M059J (cell line): ENCODE measurements at places on chromosomes 7 and 10.

GRCh38 chr10:106582291-106582690 lies 582.2 kb downstream of the SORCS1 start:
- peak; percentile 50 for DNase-seq

- no peak for DNase-seq
Measured at GRCh38 chr10:58795560-58795959, 282.9 kb downstream of the BICC1 start.

DNA sequence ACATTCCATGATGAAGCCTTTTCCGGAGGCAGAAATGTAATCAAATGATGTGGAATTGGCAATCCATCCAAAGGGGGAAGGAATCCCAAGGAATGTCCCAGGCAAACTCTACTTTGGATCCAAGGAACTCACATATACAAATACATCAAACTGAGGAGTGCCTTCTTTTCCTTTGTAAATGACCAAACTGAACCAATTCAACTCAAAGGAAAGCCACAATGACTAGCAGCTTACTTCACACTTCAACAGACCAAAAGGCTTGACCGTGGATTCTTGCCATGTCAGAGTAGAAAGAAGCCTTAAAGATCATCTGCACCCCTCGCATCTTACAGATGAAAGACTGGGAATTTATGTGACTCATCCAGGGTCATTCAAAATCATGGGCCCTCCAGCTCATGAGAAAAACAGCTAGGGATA lies 79.7 kb upstream of the MACROH2A2 start:
- peak; percentile 17 for DNase-seq

- DNase-seq, result no peak
Measured at GRCh38 chr10:71069909-71070666, 142.3 kb upstream of the UNC5B start.

DNA sequence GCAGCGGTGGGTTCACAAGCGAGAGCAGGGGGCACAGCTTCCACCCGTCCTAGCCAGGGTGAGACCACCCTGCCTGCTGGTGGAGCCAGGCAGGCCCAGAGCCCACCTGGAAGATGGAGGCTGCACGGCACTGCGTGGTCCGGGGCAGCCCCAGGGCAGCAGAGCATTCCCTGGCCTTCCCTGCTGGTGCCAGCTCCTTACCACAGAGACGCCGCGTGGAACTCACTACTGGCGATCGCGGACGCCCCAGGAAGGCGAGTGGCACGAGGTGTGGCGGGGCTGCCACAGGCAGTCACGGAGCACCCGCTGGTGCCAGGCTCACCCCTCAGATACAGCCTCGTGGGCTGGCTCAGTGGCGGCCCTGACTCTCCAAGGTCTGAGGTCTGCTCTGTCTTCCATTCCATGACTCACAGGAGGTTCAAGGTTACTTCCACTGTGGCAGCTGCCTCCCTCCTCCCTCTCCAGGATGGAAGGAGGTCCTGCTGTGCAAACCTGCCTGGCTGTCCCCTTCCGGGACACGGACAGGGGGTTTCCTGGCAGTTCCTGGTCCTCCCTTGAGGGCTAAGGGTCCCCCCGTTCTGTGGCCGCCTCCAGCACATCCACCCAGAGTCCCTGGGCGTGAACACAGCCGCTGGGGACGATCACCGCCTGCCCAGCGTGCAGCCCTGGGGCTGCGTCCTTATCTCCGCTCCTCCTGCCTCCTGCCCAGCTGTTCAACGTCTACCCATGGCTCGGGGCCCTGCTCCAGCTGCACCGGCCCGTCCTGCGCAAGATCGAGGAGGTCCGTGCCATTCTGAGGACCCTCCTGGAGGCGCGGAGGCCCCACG lies 3.1 kb downstream of the CYP2W1 start:
- DNase-seq, result peak; percentile 73

DNA sequence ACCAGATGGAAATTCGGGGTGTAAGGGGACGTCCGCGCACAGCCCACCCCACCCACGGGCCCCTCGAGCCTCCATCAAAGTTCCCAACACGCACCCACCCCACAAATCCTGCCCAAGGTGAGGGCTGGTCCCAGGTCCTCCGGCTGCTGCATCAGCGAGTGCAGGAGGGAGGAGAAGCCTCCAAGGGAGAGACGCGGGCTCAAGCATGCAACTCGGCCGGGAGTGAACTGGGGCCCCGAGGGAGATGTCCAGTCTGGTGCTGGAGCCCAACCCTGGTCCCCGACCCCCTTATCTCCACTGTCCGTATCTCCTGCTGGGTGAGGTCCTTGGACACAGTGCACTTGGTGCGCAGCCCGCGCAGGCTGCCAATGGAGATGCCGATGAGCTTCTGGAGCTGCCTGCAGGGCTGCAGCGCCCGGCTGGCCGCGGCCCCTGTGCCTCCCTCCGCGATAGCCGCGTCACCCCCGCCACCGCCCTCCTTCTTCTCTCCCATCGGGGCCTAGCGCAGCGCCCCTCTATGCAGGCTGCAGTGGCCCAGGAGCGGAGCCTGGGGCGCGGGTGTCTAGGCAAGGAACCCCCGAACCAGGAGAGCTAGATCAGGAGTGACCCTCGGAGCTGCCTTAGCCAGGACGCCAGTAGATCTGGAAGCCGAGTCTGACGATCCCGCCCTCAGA lies 489.2 kb downstream of the ZNF33B start:
- DNase-seq, result no peak

- DNase-seq, result no peak
Measured at GRCh38 chr10:129951101-129951969, 12.7 kb downstream of the EBF3 start.

GRCh38 chr7:68805159-68805558 lies 793.1 kb upstream of the AUTS2 start:
- peak; percentile 69 for DNase-seq

- no peak for DNase-seq
Measured at GRCh38 chr7:105802604-105803428, 73.6 kb downstream of the ATXN7L1 start.

GRCh38 chr10:24981161-24981710 lies 28.8 kb upstream of the PRTFDC1 start:
- no peak for DNase-seq

- peak; percentile 60 for DNase-seq
Measured at GRCh38 chr10:43138757-43139241, 554 bp downstream of the CSGALNACT2 start.

DNA sequence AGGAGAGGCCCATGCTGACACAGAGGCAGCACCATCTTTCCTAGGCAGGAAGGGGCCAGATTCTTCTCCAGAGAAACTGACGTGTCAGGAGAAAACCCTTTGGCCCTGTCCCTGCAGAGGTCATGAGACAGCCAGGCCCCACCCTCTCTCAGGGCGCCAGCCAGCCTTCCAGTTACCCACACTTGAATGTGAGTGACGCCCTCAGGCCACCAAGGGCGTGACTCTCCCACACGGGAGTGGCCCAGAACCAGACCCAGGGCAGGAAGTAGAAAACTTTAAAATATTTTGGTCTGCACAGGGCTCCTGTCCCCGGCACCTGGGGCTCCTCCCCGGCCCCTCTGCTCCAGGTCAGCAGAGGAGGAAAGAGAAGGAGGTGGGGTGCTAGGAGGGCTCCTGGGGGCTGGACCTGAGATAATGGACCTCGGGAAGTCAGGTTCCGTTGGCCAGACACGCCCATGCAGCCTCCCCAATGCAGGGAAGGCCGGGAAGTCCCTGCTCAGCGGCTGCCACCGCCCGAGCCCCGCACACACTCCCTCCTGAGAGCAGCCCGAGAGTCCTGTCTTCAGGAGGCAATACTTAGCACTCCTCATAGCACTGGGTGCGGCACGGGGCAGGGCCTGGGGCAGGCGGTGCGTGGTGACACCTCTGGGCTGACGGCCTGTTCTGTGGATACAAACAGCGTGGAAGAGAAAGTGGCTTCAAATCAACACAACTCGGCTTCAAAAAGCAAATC lies 67.0 kb upstream of the CFAP46 start:
- peak; percentile 13 for DNase-seq

DNA sequence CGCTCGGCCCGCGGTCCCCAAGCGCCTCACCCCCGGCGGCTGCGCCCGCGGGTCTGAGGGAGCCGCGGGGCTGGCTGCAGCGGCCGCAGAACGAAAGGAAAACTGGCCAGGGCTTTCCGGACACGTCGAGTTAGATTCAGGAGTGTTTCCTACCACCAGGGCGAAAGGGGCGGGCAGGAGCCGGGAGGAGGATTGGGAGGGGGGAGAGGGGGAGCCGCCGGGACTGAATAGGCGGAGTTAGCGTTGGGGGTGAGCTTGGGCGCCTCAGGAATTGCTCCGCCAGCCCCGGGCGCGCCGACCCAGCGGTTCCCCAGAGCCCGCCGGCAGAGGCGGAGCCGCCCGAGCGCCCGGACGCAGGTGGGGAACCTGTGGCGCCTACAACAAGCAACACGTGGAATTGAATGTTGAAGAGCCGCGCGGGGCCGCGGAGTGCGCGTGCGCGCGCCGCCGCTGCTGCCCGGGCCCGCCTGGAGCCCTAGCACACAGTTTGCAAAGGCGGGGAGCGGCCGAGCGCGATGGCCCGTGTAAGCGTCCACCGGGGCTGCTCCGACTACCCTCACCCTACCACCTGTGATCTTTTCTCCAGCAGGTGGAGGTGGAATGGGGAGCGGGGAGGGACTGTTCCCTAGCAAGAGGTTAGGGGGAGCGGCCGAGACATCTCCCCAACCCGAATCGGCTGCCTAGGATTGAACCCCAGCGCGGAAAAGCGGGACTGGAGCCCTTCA lies at the start of gene CADPS2:
Gene CADPS2 (minus strand): TSS at position 104 of the 725 bp plus-strand sequence. CDS start 123 bp downstream, outside the sequence.
- DNase-seq, result peak; percentile 86

GRCh38 chr7:77859343-77859742 lies 60.8 kb downstream of the PHTF2 start:
- DNase-seq, result no peak

GRCh38 chr10:132541129-132541528 lies 3.5 kb downstream of the INPP5A start:
- DNase-seq, result no peak

DNA sequence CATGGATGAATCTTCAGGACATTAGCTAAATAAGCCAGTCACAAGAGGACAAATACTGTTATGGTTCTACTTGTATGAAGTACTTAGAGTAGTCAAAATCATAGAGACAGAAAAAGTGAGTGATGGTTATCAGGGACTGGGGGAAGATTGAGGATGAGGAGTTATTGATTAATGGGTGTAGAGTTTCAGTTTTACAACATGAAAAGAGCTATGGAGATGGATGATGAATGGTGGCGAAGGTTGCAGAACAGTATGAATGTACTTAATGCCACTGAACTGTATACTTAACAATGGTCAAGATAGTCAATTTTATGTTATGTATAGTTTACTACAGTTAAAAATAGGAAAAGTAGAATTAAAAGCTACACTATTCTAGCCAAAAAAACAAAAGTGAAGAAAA lies 7.8 kb downstream of the STK31 start:
- DNase-seq, result no peak

GRCh38 chr7:134359787-134360432 lies 43.2 kb upstream of the SLC35B4 start:
- DNase-seq, result no peak

GRCh38 chr7:81267508-81267907 lies 348.7 kb upstream of the SEMA3C start:
- peak; percentile 78 for DNase-seq

DNA sequence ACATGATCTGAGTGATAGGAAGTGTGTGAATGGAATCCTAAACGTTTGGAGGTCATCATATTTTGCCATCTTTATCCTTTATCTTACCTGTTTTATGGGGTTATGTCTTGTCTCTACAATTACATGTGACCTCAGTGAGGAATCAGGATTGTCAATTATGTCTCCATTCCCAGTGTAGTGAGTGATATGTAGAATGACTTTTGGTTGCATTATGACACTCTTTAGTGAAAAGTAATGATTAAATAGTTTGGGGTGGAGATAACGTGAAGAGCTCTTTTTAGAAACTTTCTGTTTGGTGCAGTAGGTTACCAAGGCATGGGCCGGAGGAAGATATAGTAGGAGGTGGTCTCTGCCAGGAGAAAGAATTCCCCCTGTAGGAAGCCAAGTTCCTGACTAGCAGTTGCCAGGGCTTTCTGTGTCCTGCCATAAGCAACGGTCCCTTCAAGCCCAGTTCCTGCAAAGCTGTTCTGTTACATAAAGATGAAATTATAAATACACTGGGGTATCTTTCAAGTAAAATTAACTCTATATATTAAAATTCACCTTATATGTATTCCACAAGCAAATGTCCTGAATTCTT lies 228.2 kb downstream of the NSUN6 start:
- no peak for DNase-seq

DNA sequence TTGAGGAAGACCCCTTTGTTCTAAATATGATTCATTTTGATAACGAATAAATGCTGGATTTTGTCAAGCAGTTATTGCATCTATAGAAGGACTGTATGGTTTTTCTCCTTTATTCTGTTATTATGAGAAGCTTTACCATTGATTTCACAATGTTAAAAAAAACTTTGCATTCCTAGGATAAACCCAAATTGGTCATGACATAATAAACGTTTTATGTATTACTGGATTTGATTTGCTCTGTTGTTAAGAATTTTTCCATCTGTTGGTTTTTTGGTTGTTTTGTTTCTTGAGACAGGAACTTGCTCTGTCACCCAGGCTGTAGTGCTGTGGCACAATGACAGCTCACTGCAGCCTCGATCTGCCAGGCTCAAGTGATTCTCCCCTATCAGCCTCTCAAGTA lies 2.2 kb upstream of the DNA2 start:
- DNase-seq, result no peak

GRCh38 chr10:13722747-13723653 lies 136.2 kb downstream of the PRPF18 start:
- DNase-seq, result no peak

- peak; percentile 77 for DNase-seq
Measured at GRCh38 chr10:92240289-92241157, 50.4 kb downstream of the CPEB3 start.

GRCh38 chr7:99446096-99446495 lies 7.4 kb downstream of the CPSF4 start:
- DNase-seq, result no peak

- DNase-seq, result no peak
Measured at GRCh38 chr10:123017421-123018165, 8.8 kb downstream of the ACADSB start.

GRCh38 chr10:132900211-132900756 lies 42.1 kb downstream of the CFAP46 start:
- DNase-seq, result no peak

DNA sequence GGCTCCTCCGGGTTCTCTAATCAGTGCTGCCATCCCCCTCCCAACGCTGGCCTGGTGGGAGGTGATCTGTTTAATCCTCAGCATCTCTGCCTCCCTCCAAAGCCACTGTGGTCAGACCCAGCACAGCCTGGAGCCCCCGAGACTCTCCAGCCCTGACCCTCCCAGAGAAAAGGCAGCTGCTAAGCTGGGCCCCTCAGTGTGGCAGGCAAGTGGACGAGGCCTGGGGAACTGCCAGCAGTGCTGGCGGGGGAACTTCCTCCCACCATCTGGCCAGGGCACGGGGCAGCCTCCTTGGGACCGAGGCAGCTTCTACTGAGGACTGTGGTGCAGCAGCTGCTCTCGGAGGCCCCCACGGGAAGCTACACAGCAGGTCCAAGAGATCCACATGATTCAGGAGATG lies 51.1 kb downstream of the DPYSL4 start:
- DNase-seq, result no peak

DNA sequence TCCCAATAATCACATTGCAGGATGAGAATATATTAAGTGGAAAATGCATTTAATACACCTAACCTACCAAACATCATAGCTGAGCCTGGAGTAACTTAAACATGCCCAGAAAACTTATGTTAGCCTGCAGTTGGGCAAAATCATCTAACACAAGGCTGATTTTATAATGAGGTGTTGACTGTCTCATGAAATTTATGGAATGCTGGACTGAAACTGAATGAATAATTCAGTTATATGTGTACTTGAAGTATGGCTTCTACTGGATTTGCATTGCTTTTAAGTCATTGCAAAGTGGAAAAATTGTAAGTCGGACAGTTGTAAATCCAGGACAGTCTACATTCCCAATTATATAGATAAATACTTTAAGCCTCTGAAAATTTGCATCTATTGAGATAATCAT lies 5.4 kb downstream of the SFTPA1 start:
- no peak for DNase-seq
